ENCODE measurements at places on chromosomes 1 and 21.

DNA sequence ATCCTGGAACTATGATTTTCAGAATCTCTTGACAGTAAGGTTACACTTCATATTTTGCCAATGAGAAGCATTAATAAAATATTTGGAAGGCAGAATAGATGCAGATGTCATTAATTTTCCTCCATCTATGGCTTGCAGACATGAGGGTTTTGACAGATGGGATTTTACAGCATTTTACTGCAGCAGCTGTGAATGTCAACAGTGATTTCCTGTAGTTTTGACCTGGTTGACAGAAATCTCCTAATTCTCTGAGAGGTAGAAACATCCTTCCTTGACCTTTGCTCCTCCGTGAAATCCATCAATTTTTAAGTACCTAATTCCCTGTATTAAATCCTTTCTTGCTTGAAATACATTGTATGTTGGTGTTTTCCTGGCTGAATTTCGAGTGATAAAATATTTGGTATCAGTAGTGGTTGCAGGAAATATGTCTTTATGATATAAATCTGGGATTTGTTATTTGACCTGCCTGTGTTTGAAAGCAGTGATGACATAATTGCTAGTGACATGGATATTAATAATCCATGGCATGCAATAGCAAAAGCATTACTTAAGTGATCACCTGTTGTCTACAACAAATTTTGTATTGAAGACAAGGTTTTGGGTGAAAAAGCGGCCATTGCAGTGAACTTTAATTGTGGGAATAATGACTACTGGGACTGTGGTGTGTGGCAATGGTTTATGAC, 73.9 kb downstream of the HLX start:
- no peak for DNase-seq

GRCh38 chr1:15031251-15031933, 122.2 kb upstream of the TMEM51 start:
- no peak for DNase-seq

DNA sequence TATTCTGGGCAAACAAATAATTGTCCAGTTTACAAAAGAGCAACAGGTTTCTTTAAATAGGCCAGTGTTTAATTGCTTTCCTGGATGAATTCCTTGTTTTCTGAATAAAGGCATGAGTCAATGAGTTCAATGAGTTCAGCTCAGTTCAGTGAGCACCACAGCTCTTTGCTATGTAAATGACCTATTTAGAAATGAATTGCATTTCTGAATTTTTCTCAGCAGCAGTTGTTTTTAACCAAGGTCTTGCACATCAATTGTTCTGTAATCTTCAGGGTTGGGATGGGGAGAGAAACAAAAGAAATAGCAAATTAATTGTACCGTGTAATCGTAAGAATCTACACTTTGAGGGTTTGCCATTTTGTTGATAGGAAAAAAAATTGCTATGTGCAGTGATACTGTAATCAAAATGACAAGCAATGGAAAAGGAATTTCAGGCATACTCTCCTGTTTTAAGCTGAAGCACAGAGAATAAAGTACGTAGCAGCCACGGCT, 45.7 kb downstream of the MIS18A start:
- no peak for DNase-seq

DNA sequence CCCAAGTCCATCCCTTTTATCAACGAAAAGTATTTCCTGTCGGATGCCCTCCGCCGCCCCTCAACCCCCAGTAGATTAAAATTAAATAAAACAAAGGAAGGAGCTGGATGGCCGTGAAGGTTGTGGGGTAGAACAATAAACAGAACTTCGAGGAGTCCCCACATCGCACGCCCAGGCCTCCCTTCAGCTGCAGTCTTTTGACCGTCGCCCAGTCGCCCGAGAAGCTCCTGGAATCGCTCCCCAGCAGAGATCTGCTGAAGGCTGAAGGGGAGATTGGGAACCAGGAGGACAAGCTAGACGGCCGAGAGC, 905 bp downstream of the BARHL2 start:
- DNase-seq: no peak

GRCh38 chr21:22444990-22445389, 1446.8 kb downstream of the NCAM2 start:
- DNase-seq: no peak
